ENCODE measurements at places on chromosomes 4 and X.

DNA sequence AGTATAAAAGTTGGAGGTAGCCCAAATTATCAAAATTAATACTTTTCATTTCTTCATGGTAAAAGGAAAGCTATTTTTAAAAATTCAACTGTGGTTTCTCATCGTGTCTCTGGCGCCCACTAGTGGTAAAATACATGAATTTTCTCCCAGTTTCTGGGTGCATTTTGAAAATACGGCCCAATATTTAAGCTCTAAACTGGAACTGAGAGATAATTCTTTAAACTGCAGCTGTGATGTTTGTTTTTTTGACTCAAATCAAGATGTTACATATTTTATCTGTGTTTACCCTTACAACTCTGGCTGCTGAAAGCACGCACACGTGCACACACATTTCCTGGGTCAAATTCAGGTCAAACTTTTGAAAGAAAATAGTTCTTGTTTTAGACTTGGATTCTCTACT, 123.9 kb upstream of the ACSL4 start:
- DNase-seq = no peak

GRCh38 chr4:73479323-73479722, 2.2 kb upstream of the AFM start:
- DNase-seq = no peak

- DNase-seq = no peak
These were observed 123.3 kb upstream of the RAI2 start for GRCh38 chrX:17984415-17984814.

- DNase-seq = no peak
These were observed 381.7 kb downstream of the STPG2 start for GRCh38 chr4:97761445-97762114.

DNA sequence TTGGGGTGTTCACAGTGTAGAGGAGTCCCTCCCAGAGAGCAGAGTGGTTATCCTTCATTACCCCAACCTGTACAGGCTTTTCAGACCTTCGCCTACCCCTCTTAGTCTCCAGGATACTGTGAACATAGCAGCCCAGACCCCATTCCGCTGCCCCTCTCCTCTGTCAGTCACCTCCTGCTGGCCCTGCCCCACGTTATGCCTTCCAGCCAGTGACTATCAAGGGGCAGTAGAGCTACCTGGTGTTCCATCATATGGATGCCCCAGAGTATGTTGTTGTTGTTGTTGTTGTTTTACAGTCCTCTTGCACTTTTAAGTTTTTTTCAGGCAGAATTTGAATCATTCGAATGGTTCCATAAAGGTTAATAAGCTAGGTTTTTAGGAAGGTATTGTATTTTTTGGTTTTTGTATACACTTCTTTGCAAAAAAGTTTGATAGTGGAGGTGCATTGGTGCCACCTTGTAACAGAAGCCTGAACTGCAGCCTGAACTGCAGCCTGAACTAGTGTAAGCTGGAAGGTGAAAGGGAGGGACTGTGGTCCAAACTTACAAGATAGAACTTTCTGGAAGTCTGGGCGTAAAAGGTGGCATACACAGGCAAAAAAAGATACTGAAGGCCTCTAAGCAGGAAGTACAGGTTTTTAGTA, 101.4 kb upstream of the RAB40AL start:
- no peak for DNase-seq

DNA sequence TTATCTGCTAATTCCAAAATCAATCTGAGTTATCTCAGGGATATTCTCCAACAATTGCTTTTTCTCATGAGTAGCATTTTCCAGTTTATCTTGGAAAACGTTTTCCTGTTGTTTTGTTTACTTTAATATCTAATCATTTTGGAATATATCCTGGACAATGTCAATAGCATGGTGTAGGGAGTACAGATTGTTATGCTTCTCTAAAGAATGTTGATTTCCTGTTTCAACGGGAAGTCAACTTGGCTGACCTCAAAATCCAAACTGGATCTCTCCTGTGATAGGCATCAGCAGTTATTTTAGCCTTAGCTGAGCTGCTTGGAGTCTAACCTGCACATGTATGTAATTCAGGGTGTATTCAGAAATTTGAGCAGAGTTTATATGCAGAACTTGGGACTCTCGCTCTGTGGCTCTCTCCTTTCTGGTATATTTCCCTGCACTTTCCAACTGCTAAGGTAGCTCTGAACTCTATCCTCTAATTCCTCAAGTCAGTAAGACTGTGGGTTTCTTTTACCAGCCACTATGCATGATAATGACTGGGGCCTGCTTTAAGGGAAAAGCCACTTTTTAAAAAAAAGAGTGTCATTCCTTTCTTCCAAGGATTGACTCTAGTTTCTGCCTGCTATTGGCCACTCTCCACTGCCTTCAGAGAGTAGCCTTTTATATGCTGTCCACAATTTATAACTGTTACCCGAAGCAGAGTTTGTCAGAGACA, 7.7 kb downstream of the PRSS48 start:
- DNase-seq = no peak

GRCh38 chrX:149630681-149631233, 835 bp downstream of the TMEM185A start:
- DNase-seq = no peak

GRCh38 chr4:103019308-103020124, at the start of gene SLC9B1:
Gene SLC9B1, minus strand, starts transcription at chr4:103019705. Its CDS starts 27,994 bp downstream, at chr4:102991711.
- DNase-seq = no peak

- no peak for DNase-seq
These were observed 284.4 kb upstream of the SFRP2 start for GRCh38 chr4:154073107-154073822.

GRCh38 chrX:24371391-24371972, 11.0 kb downstream of the SUPT20HL1 start:
- DNase-seq = no peak

GRCh38 chrX:10938365-10938923, 172.7 kb upstream of the HCCS start:
- DNase-seq = no peak

GRCh38 chr4:52606726-52607125, 52.4 kb downstream of the USP46 start:
- DNase-seq = no peak

GRCh38 chr4:89837993-89838390, 1.0 kb upstream of the SNCA start:
- no peak for DNase-seq

- DNase-seq = no peak
These were observed 151.3 kb upstream of the FAM47C start for GRCh38 chrX:36856849-36857248.

GRCh38 chr4:149604827-149605226, 210.8 kb downstream of the IQCM start:
- DNase-seq = no peak

GRCh38 chr4:101049549-101050001, 297.8 kb downstream of the PPP3CA start:
- DNase-seq = no peak

DNA sequence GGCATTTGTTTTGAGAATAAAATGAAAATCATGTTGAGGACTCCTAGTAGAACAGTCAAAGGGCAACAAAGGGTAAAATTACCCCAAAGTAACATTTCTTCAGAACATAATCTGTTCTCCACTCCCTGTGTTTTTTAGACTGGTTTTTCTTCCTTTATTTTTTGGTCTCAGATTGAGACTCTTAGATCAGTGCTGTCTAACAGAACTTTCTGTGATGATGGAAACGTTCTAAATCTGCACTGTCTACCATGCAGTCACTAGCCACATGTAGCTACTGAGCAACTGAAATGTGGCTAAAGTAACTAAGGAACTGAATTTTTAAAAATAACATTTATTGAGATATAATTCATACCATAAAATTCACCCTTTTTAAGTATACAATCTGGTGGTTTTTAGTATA, 19.8 kb downstream of the CASK start:
- no peak for DNase-seq

- DNase-seq = no peak
These were observed 10.5 kb upstream of the EIF4E start for GRCh38 chr4:98939438-98939837.

DNA sequence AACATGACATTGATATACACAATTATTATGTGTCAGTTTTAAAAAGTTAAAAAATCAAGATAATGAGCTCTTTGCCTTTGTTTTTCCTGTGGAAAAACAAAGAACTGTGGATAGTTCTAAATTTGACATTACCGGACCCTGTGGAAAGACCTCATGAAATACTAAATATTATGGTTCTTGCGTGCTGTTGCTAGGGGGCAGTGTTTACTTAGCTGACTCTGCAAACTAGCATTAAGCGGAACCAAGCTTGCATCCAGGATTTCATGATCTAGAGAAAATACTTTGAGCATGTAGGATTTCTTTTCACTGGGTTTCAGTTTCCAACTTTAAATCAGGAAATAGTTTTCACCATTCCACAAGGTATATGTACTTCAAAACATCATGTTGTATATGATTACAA, 33.6 kb downstream of the CLCN4 start:
- DNase-seq = no peak

- no peak for DNase-seq
These were observed 354.1 kb downstream of the TEX13C start for GRCh38 chrX:125673758-125674157.

DNA sequence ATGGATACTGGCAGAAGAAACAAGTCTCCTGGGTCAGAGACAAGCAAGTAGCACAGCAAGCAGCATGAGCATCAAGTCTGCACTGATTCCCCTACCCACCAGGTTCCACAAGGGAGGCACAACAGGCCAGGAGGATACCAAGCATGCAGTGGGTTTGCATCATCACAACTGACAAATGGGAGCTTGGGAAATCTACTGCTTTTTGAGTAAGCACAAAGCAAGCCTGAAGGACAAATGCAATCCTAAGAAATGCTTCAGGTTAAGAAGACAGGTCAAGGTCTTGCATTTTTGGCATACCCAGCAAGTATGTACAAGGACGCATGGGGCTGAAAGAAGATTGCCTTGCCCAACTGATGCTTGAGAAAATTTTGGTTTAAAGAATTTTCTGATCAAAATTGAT, 279.6 kb downstream of the PDGFC start:
- no peak for DNase-seq

DNA sequence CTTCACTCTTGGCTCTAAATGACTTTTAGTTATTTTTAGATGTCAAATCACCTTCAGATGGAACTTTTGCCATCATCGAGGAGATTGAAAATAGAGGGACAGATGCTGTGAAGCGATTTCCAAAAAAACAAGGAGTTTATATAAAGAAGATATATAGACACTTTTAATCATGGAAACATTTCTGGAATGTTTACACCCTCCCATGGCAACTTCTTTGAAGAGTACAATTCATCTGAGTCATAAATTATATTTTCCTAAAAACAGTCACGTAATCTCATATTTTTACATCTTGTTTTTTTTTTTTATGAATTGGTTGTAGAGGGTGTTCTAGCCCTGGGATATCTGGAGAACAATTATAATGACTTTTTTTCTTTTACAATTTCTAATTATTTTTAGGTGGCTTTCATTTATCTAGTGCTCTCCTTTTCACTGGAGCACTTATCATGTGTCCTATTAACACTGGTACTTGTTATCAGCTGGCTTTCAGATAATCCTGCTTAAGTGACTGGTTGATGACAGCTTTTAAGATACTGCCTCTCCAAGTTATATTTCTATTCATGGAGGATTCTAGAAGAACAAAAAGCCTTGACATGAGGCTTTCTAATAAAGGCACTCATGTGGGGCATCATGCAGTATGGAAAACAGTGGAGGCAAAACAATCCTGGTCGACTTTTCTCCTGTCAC, 24.9 kb downstream of the PCDH7 start:
- DNase-seq = no peak

DNA sequence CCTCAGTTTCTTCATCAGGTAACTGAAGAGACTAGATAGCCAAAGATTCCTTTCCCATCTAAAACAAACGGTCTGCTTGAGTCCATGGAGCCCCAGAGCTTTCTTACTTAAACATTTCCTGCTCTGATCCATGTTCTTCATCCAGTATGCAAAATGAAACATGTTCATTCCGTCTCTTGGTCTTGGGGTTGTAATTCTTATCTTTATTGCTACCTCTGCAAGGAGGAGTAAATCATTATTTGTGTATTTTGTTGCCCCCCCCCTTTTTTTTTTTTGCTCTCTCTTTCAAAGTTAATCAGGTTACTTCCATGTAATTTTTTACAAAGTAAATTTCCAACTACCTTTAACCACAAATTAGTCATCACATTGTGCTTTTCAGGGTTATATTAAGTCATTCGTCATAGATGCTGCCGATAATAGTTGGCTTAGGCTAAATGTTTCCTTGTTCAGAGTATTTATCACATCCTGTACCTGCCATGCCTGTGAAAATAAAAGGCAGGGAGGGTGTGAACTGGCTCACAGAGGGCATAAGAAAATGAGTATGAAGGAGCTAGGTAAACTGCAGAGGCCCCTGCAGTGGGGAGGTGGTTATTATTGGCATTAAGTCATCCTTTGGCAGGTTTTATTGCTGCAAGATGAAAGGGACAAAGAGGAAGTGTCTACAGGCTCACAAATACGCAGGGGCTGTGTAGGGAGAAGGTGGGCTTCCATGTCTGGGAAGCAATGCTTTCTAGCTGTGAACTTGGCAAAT, 76.7 kb upstream of the HS3ST1 start:
- no peak for DNase-seq

- DNase-seq = no peak
These were observed 2.1 kb downstream of the HELT start for GRCh38 chr4:185020293-185020808.

DNA sequence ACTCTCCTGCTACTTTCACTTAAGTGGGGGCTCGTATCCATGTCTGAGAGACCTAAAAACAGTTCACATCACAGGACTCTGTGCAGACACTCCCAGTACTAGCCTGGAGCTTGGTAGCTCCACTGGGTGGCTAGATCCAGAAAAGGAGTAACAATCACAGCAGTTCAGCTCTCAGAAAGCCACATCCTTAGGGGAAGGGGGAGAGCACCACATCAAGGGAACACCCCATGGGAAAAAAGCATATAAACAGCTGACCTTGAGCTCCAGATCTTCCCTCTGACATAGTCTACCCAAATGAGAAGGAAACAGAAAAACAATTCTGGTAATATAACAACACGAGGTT, 175.8 kb downstream of the FAM13A start:
- DNase-seq = no peak

DNA sequence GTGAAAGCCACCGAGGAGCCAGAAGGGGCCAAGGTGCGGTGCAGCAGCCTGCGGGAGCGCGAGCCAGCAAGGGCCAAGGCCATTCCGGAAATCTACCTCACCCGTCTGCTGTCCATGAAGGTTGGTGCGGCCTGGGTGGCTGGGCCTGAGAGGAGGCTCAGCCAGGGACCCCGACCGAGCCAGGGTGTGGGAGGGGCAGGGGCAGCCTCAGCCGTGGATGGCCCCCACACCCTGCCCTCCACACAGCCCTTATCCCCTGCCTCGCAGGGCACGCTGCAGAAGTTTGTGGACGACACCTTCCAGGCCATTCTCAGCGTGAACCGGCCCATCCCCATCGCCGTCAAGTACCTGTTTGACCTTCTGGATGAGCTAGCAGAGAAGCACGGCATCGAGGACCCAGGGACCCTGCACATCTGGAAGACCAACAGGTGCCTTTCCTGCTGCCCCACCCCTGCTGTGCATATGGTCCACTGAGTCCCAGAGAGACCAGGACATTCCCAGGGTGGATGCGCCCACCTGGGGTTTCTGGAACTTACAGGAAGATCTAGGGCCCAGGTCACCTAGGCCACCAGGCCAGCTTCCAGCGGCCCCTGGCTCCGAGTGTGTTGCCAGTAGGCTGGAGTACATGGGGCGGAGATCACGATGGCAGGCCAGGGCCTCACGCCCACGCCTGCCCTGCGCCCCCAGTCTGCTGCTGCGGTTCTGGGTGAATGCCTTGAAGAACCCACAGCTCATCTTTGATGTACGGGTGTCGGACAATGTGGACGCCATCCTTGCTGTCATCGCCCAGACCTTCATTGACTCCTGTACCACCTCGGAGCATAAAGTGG, 3.4 kb upstream of the SRPK3 start:
- no peak for DNase-seq
